Esophagus squamous epithelium (tissue), 5 donors: ENCODE measurements at places on chromosomes 16 and 17.
A peak's percentile ranks its signal among the peaks of the same experiment; 100 is the strongest.

DNA sequence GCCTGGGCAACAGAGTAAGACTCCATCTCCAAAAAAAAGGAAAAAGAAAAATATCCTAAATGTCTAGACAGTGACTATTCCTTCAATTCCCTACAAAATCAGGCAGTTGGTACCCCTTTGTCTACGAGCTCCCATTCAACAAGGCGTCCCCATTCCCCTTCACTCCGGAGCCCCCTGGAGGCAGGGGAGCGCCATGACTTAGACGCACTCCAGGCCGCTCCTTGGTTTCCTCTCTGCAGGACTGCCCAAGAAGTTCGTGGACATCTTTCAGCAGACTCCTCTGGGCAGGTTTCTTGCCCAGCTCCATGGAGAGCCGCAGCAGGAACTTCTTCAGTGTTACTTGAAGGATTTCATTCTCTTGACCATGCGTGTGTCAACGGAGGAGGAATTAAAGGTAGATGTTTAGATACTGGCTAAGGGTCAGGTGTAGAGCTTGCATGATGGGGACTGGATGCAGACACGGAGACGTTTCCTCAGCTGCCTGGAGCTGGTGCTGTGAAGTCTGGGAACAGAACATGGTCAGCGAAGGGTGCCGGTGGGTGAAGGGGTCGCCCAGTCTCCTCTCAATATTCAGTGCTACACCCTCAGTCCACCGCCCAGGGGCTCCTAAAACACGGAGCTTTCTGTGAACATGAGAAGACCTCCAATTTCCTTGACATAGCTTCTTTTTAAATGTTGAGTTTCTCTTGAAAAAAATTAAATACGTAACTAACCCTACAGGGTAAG lies 53.3 kb upstream of the ENDOV start:
- no peak for DNase-seq

GRCh38 chr17:62808576-62808970 lies 459 bp upstream of the MARCHF10 start:
- DNase-seq: no peak

DNA sequence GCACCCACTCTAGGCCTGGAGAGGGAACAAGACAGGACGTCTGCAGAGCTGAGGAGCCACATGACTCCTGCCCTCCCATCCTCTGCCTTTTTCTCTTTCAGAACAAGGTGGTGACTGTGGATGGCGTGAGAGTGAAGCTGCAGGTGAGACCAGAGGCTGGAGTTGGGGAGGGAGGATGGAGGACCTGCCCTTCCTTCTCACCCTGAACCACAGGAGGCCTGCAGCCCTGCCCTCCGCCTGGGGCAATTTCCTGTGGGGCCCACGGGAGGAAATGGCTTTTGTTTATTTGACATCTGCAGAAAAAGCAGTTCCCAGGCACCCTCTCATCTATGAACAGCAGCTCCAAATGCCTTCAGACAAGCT lies 5.1 kb downstream of the RAB37 start:
- DNase-seq: no peak

- no peak for DNase-seq
These were observed 18.6 kb upstream of the POLR3E start for GRCh38 chr16:22278441-22279230.

GRCh38 chr16:54241525-54241924 lies 45.1 kb downstream of the IRX3 start:
- no peak for DNase-seq

GRCh38 chr17:47813077-47813476 lies 8.5 kb downstream of the OSBPL7 start:
- DNase-seq: no peak

DNA sequence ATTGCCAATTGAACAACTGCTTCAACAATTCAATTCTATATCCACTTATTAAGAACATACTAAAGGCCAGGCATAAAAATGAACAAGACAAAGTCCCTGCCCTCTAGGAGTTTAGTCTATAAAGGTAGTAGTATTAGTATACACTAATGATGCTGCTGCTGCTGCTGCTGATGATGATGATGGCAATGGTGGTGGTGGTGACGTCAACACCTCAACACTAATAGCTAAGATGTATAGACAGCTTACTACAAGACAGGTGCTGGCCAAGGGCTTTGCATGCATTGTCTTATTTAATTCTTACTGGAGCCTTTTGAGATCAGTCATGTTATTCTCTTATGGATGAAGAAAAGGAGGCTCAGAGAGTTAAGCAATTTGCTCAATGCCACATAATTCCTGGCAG lies 164.4 kb upstream of the ASIC2 start:
- no peak for DNase-seq

GRCh38 chr16:28553776-28554633 lies at the start of gene SGF29:
Gene SGF29, plus strand, starts transcription at chr16:28553920. Its CDS starts 27,150 bp downstream, at chr16:28581070.
- peak; percentile 44 for DNase-seq

DNA sequence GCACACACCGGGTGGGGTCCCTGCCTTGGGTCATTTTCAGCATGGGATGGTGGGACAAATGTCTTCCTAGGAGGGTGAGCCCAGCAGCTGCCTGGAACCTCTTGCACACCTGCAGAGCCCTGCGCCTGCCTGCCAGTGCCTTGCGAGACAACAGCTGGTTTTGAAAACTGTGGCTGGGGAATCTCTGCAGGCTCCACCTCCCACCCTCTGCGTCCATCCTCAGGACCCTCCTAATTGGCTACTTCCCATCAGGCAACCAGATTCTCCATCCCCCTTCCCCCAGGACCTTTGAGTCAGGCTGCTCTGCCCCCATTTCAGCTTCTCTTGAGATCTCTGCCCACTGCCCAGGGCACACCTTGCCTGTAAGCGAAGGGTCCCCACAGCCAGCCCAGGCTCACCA lies 26.6 kb downstream of the PEMT start:
- no peak for DNase-seq

- DNase-seq: no peak
These were observed 497.0 kb upstream of the HSBP1 start for GRCh38 chr16:83310816-83311215.

- no peak for DNase-seq
These were observed 113.7 kb upstream of the IRX3 start for GRCh38 chr16:54400261-54400660.

DNA sequence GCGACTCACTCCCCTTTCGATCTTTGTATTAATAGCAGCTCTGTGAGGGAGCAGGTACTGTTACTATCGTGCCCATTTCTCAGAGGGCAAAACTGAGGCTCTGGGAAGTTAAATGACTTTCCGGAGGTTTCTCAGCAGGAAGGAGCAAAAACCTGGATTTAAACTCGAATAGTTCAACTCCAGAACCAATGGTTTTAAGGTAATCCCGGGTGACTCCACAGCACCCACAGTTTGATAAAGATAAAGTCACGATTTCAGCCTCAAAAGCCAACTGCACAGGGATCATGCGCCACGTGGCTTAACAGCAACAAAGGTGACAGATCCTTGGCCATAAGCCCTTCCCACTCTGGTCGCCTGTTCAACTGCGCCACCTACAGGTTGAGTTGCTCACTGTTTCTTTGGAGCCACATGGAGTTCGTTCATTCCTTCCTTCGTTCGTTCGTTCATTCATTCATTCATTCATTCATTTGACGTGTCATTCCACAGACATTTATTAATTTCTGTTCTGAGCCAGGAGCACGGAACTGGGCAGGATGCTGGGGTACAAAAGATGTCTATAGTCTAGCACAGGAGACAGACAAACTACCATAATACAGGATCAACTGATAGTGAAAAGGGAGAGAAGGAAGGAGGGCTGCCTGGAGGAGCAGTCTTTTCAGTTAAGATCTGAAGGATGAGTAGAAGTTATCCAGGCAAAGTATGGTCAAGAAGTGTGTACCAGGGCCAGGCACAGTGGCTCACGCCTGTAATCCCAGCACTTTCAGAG lies 134.8 kb downstream of the HS3ST2 start:
- peak; percentile 15 for DNase-seq
